Stimulated activated CD8-positive, alpha-beta memory T cell treated with anti-CD3 and anti-CD28 coated beads, Interleukin-4, amount 100 ng/mL, for 24 hours (primary cell): ENCODE measurements at places on chromosomes 6 and 20.

GRCh38 chr20:4813863-4814695 lies 92.4 kb downstream of the PRND start:
- no peak for DNase-seq

GRCh38 chr20:51516855-51517254 lies 25.7 kb downstream of the NFATC2 start:
- DNase-seq = no peak

DNA sequence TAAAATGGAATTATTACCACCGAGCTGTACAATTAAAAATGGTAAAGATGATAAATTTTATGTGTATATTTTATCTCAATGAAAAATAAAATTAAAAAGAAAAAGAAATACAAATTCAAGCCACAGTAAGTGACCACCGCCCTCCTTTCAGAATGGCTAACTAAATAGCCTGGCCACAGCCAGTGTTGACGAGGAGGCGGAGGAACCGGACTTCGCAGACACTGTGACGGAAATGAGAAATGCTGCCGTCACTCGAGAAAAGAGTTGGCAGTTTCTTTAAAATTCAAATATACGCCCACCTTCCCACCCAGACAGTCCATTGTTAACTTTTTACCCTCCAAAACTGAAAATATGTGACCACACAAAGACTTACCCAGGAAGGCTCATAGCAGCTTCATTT lies 50.0 kb downstream of the FOXF2 start:
- no peak for DNase-seq

GRCh38 chr20:7856756-7857155 lies 83.5 kb downstream of the HAO1 start:
- DNase-seq = no peak

DNA sequence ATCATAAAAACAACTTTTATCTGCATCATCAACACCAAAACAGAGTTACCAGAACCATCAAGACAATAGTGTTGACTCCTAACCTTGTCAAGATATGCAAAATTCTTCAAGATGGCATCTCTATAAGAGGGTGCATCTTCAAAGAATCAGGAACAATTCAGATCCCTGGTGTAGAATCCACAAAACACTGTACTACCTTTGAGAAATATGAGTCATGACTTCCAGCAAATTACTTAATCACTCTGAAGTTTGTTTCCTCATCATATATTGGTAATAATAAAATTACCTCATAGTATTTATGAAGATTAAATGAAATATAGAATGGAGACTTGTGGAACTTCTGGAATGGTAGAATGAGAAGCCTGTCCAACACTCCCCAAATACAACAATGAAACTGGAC lies 221.3 kb upstream of the SUPT3H start:
- DNase-seq = no peak

DNA sequence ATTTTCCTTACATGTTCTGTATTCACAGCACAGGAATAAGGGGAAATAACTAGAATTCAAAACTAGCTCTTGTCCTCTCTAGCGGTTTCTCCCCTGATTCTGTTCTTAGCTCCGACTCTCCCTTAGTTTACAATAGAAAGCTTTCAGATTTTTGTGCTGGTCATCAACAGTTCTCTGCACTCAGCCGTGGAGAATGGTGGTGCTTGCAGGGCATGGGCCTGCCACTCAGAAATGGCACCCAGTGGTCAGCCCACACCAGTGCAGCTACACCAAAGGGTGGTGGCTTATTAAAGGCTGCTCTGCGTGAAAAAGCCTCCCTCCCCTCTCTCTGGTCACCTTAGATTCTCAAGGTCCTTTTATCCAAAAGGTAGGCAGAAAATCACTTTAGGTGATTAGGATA lies 123.5 kb downstream of the SASH1 start:
- DNase-seq = no peak

GRCh38 chr20:36385503-36385902 lies 79.4 kb downstream of the DLGAP4 start:
- no peak for DNase-seq

DNA sequence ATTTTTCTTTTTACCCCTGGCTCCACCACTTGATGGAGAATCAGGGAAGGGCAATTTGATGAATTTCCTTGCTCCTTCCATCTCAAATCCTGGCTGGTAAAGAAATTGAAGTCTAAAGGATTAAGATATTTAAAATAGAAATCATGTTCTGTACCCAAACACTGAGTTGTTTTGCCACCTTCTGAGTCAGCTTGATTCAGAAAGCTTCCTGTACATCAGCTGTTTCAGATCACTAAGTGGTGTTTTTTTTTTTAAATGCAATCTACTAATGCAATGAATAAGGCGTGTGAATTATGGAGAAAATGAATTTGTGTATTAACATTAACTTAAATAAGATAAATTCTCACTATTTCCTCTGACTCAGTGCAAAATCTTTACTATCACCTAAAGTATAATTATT lies 11.5 kb upstream of the POPDC3 start:
- no peak for DNase-seq

GRCh38 chr20:10438217-10438616 lies 3.1 kb downstream of the SLX4IP start:
- no peak for DNase-seq

DNA sequence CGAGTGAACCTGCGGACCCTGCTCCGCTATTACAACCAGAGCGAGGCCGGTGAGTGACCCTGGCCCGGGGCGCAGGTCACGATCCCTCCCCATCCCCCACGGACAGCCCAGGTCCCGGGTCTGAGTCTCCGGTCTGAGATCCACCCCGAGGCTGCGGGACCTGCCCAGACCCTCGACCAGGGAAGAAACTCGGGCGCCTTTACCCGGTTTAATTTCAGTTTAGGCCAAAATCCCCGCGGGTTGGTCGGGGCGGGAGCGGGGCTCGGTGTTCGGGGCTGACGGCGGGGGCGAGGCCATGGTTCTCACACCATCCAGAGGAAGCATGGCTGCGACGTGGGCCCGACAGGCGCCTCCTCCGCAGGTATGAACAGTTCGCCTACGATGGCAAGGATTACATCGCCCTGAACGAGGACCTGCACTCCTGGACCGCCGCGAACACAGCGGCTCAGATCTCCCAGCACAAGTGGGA lies 46.9 kb upstream of the TRIM26 start:
- DNase-seq = peak; percentile 15

DNA sequence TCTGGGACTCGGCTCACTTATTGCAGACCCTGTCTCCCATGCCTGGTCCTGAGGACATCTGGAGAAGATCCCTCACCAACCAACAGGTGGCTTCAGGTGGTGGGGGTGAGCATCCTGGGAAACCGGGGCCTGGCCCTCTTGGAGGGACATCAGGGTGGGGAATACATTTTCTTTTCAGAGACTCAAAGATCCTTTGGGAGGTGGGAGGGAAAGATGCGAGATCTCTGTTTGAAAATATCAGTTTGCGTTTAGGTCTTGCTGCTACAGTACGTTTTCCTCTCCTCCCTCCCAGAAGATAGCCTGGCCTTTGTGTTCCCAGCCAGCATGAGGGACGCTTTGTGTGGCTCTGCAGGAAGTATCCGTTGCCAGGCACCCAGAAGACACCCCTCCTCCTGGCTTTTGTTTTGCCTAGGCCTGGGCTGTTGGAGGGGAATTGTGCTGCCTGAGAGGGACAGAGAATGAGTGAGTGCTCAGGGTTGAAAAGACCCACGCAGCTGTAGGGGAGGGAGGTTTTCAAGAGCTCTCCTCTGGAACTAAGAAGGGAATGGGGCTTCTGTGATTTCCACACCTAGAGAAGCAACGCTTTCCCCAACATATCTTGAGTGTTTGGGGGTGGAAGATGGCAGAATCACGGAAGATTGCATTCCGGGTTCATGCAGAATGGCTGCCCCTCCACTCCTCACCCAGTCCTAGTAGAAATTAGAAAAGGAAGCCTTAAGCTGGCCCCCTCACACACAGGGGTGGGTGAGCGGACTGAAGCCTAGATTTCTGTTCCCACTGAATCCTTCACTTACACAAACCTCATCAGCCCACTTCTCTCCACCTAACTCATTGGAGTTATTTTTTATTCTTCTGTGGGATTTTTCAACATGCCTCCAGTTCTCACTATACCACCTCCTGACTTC lies 22.0 kb upstream of the SLC2A12 start:
- no peak for DNase-seq

DNA sequence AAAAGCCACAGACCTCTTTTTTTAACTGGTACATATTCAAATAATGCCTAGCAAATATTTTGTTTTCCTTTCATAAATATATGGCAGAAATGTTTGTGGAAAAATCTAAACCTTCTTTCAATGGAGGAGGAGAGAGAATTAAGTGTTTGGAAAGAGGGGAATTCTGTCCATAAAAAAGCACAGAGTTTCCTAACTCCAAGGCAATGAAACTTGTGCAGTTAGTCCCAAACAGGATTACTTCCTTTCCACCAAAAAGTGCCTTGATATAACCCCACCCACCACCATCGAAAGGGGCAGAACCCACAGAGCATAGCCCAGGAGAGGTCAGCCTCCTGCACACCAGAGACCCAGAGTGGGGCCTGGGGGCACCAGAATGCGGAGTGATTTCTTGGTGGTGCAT lies 106.3 kb downstream of the OGFRL1 start:
- DNase-seq = no peak

- DNase-seq = no peak
Measured at GRCh38 chr6:12075067-12075563, 63.0 kb downstream of the HIVEP1 start.

DNA sequence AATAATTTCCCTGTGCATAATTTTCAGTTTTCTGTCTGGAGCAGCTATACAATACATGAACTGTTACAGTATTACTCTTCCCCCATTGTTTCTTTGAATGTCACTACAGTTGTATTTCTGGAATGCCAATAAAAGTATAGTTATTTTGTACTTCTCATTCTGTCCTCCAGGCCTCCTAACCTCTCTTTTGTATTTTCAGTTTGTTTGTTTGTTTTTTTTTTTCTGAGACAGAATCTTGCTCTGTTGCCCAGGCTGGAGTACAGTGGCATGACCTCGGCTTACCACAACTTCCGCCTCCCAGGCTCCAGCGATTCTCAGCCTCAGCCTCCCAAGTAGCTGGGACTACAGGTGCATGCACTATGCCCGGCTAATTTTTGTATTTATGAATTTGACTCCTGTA lies 16.8 kb upstream of the ARID1B start:
- no peak for DNase-seq

- no peak for DNase-seq
Measured at GRCh38 chr6:77633993-77634715, 18.7 kb upstream of the MEI4 start.

DNA sequence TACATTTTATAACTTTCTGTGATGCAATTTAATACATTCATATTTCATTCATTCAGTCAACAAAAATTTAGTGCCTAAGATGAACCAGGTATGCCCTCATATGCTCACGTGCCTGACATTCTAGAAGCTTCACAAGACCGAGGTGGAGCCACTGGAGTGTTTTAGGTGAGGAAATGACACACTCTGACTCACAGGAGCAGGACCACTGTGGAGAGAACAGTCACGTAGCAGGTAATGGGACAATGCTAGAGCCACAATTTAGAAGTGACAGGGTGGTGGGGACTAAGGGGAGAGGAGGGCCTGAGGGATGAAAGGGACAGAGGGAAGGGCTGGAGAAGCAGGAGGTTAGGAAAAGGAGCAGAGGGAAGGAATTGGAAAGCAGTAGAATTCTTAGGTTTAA lies 17.6 kb upstream of the HLA-A start:
- DNase-seq = no peak

DNA sequence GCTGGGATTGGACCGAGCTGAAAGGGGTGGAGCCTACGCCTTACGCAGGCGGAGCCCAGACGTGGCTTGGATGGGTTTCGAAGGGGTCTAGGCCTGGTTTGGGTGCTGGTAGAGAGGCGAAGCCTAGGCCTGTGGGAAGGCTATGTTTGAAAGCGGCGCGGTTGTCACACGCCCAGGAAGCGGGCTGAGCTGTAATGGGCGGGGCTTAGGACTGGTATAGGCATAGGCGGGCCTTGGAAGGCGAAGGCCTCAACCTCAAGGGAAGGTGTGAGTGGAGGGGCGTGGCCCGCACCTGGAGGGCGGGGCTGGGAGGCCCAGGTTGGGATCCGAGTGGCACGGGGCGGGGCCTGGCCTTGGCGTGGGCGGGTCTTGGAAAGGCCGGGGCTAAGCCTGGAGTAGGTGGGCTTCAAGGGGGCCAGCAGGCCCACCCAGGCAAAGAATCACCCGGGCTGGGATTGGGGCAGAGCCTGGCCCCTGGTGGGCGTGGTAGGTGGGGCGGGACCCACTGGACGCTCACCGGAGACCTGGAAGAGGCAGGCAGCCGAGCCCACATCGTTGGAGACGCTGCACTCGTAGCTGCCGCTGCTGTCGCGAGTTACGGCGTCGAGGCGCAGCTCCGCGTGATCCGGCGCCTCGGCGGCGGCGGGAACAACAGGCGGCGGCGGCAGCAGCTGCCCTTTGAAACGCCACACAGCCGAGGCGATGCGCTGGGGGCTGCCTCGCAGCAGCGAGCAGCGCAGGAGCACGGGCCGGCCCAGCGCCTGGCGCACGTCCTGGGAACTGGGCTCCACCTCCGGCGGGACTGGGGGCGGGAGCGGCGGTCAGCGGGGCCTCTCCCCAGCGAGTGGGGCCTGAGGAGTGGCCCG lies 49.0 kb downstream of the MDGA1 start:
- no peak for DNase-seq

- DNase-seq = no peak
Measured at GRCh38 chr6:140078561-140079125, 704.2 kb upstream of the CITED2 start.

GRCh38 chr6:169425628-169426370 lies 172.2 kb upstream of the THBS2 start:
- no peak for DNase-seq

GRCh38 chr6:137122612-137123011 lies 50.8 kb downstream of the IL22RA2 start:
- no peak for DNase-seq

GRCh38 chr6:21707524-21708319 lies 114.2 kb downstream of the SOX4 start:
- no peak for DNase-seq

- no peak for DNase-seq
Measured at GRCh38 chr6:76888351-76888750, 574.9 kb downstream of the HTR1B start.

DNA sequence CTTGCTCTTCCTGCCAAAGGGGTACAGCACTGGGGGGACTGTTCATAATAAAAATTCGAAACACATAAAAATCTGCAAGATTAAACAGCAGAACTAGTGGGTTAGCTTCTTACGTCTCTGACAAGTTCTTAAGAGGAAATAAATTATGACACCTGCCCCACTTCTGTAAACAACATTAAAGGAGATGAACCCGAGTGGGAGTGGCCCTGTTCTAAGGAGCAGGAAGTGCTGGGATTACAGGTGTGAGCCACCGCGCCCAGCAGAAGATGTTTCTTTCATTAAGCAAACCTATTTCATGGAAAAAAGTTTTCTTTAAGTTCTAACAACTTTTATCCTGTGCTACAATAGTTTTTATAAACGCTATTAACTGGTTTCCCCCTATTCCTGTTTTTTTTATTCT lies 24.6 kb downstream of the USP45 start:
- DNase-seq = no peak
